A549 treated with DMSO at 1 μM for 4 hours (cell line): ENCODE measurements at places on chromosomes 7 and 10. TPM values are rescaled to one million over a fixed set of nuclear protein-coding genes. Genes with fewer than 3 reads are reported as not detected.

The NACAD gene
- 0.11 to 0.34 TPM (median 0.18 TPM) in 5 replicates for total RNA-seq

The ZNF853 gene
- 1.9 to 3.0 TPM (median 2.3 TPM) in 5 replicates for total RNA-seq

The UCN3 gene
- not detected in 5 replicates for total RNA-seq

The PRPS1L1 gene
- total RNA-seq, result not detected in 5 replicates
